ENCODE measurements at places on chromosomes 5 and 9. TPM values are rescaled to one million over a fixed set of nuclear protein-coding genes. Genes with fewer than 3 reads are reported as not detected.

ZNF189 gene
- 8.2 TPM for total RNA-seq

SPINK5 gene
- not detected for total RNA-seq

FUT7 gene
- 0.07 TPM for total RNA-seq

SH2D3C gene
- total RNA-seq: 0.08 TPM
